ENCODE measurements at places on chromosomes 7 and 10. TPM values are rescaled to one million over a fixed set of nuclear protein-coding genes. Genes with fewer than 3 reads are reported as not detected.

DNA sequence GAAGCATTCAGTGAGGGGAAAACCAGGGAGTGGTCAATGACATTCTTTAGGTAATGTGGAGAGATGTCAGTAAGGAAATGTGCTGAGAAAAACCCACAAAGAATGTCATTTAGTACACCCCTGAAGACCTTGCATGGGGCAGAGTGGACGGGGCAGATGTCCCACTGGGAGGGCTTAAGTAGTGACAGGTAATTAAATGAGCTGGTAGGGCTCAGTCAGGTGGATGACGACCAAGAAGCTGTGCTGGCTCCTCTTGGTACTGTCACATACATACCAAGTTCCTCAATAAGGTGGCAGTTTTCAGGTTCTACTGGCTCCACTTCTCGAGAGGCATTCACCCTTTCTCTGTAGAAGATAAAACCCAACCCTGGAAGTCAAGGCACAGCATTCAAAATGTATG, 1.8 kb downstream of the PON3 start:
- DNase-seq = no peak

Gene SLC29A3
- 0.63 TPM for total RNA-seq

Gene MOGAT3
- total RNA-seq = not detected

DNA sequence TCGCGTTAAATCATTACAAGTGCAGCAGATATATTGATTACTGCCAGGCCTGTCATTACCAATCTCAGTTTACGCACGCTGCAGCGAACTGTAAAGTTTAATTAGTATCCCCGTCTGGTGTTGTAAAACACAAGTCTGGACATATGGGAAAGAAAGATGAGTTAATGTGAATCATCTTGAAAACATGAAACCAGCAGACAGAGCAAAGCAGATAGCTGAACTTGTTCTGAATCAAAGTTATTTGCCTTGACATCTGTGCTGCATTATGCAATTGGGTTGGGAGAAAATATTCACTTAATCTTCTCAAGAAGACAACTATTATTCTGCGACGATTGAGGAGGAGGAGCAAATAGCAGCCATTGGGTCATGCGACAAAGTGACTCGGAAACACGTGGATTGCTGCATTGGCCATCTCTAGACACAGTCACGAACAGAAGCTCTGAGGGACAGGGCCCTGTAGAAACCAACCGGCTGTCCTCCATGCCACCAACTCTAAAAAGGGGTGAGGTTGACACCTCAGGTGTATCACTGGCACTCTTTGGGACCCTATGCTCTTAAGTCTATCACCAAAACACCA, 156.3 kb upstream of the C7orf33 start:
- DNase-seq = no peak

DNA sequence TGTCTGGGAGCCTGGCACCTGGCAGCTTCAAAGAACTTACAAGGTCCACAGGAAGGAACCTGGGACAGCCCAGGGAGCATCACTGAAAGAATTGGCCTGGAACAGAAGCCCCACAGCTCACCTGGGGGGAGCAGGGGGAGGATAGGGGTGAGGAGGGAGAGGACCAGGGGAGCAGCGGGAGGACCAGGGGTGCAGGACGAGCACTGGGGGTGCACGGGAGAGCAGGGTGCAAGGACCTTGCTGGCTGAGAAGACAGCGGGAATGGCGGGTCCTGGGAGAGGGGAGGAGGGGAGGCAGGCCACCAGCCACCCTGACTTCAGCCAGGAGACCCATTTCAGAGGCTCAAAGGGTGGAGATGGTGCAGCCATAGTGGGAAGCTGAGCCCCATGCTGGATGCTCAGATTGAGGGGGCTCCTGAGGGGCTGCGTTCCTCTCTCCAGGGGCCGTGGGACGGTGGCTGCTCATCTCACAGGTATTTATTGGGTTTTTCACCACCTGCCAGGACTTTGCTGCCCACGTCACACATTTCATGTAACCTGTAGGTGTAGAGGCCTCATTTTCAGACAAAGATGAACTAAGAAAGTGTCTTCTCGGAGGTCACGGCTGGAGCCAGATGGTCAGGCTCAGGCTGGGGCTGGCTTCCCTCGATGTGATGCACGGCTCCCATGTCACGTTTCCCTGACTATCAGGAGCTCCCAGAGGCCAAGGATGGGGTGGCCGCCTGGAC, 110.1 kb downstream of the WDR37 start:
- DNase-seq = no peak

DNA sequence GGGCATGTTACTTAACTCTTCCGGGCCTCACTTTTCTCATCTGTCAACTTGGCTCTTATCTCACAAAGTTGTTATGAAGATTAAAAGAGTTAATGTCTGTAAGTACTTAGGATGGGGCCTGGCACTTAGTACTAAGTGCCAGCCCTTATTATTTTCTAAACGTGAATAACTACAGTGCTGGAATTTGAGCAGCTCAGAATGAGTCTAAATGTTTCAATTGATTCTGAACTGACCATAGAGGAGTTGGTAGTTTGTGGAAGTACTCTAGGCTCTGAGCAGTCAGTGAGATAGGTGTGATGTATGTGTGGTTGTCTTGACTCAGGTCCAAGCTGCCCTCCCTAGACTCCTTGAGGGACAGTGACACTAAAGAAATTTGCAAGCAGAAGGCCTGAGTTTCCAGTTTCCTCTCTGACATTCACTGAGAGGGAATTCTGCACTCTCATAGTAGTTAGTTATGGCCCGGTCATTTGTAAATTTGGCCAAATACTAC, 18.5 kb upstream of the JAZF1 start:
- no peak for DNase-seq

Gene NUP205
- 102 TPM for total RNA-seq
